ENCODE measurements at places on chromosomes 1 and 21.

- DNase-seq = no peak
These were observed 12.9 kb upstream of the PODN start for GRCh38 chr1:53048960-53049573.

GRCh38 chr1:216071262-216071661 is 352.0 kb downstream of the USH2A start:
- DNase-seq = no peak

DNA sequence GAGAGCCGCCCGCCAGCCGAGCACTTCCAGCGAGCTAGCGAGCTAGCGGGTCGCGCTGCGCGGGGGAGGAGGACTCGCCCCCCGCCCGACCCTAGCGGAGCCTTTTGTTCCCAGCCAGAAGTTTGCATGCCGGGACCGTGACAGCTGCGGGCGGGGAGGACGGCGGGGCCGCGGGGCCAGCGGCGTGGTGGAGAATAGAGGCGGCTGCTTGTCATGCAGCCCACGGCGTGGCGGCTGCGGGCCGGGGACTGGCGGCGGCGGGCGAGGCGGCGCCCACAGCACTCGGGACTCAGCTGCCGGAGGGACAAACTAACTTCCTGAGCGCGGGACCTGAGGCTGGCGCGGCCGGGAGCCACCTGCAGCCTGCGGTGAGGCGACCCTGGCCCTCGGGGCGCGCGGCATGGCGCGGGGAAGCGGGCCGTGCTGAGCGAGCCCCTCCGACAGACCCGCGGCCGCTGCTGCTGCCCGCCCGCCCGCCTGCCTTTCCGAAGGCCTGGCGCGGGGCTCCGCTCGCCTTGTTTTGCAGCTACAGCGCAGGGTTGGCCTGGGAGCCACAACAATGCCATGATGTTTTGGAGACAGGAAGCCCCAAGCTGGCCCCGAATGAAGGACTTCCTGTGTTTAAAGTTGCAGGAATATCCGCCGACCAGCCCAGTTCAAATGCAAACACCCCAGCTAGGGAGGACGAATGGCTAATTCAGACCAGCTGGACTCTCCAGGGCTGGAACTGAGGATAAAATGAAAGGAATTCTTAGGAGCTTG is 82.2 kb upstream of the BMP8A start:
- peak; percentile 41 for DNase-seq

DNA sequence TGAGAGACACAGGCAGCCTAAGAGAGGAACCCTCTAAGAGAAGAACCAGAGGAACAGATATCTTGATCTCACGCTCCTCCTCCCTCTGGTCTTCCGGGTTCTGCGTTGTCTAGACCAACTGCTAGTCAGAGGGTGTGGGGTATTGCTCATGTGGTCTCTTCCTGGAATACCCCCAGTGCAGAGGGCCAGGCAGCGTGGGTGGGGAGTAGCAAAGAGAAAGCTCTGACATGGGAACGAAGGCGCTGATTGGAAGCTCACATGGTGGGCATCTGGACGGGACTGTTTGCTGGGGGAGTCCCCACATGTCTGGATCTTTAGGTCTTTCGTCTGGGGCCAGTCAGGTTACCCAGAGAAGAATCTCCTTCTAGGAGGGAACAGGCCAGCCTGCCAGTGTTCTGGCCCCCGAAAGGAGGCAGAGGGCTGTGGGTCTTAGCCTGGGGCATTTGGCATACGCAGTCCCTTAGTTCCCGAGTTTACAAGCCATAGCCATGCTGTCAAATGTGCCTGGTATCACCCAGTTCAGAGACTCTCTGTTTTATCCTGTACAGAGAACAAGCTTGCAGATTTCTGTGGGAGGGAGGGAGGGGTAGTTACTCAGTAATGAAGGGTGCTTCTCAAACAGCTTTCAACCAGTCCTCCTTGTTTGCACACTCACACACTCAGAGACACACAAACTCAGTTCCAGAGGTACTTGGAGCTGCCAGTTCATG is 18.3 kb upstream of the IL6R start:
- no peak for DNase-seq

DNA sequence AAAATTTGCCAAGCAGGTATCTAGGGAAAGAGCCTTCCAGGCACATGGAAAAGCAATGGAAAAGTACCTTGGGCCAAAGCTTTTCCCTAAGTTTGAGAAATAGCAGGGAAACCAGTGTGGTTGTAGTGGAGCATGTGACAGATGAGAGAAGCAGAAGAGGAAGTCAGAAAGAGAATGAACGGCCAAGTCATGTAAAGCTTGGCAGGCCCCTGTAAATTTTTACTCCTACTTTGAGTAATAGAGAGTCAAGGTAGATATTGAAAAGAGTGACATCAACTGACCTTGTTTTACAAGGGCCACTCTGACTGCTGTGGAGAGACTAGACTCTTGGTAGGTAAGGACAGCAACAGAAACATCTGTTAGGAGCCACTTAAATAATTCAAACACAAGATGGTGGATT is 180.9 kb upstream of the PRMT6 start:
- DNase-seq = no peak

- no peak for DNase-seq
These were observed 7.4 kb downstream of the SEMA4A start for GRCh38 chr1:156160743-156161171.

DNA sequence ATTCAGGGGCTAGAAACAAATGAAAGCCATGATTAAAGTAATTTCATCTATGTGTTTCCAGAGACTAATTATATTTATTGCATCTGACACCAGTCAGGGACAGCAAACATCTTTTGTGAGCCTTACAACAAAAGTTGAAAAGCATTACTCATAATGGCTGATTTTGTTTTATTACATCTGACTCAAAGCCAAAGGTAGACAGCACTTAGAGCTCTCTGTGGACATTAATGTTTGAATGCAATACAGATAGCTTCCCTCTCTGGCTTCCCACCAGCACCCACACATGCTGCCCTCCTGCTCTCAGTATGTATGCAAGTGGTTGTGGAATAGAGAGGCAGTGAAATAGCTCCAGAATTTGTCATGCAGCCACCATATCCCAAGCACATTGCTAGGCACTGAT is 198.7 kb downstream of the SETD4 start:
- no peak for DNase-seq

DNA sequence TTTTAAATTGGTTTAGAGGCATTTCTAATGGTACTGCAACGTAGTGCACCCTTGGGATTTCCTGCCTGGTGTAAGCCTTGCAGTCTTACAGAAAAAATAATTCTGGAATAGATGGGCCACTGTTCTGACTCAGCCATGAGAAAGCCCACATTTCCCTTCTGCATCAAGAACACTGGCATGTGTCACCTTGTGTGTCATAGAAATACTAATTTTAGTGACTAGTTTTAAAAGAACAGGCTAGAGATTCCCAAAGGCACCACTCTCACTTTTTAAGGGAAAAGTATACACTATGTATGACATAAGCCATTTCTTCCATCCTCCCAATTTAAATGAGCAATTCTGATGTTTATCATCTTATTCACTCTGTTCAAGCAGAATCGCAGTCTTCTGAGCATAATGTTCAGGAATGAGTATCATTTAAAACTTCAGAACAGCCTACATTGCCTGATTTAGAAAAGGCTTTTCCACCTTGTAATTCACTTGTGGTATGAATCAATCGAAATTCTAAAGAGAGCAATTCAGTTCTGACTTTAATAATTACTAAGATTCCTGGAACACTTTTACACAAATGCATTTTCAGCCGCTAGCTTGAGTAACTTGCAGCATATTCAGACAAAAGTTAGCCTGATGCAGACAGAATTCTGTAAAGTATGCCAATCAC is 18.8 kb downstream of the RGS13 start:
- no peak for DNase-seq

DNA sequence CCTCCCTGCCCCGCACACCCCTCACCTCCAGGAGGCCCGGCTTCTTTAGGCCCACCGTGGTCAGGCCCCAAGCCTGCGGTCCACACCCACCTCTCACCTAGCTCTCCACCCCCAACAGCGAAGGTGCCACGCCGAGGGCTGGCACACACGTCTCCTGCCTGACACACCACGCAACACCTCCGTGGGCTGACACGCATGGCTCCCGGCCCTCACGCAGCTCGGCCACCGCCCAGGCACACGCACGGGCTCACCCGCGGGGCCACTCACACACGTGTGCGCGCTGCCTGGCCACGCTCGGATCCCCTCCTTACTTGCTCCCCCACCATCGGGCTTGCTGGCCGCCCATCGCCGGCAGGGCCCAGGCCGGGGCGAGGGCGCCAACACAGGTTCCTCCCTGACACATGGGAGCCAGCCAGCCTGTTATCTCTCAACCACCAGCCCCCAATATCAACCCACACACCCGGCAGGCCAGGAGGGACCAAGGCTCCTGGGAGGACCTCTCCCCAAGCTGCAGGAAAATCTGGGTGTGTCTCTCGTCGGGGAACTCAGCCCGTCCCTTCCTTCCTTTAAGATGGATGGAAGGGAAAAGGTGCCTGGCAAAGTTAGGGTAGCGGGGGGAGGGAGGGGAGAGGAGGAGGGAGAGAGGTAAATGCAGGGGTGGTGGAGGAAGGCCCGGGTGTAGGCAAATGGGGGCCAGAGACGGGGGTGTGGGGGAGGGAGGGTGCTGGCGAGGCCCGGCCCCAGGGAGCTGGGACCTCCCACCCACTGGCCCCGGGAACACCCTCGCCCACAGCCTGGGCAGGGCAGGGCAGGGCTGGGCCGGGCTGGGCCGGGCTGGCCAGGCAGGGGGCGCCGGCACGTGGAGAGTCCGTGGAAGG is 546 bp downstream of the ELOVL1 start:
- DNase-seq = peak; percentile 7

DNA sequence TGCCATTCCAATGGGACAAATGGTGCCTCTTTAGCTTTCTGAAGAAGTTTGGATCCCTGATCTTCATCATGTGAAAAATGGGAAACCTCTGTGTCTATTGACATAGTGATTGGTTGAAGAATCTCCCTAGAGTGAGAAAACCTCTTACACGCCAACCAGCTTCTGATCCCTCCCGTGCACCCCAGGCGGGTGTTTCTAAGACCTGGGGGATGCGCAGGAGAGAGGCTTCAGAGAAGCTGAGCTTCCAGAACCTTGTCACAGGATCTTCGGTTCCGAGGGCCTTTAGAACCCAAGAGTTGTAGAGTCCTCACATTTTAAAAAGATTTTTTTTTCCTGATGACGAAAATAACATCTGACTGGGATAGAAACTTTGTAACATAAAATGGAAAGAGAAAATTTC is 11.3 kb downstream of the PODN start:
- no peak for DNase-seq

DNA sequence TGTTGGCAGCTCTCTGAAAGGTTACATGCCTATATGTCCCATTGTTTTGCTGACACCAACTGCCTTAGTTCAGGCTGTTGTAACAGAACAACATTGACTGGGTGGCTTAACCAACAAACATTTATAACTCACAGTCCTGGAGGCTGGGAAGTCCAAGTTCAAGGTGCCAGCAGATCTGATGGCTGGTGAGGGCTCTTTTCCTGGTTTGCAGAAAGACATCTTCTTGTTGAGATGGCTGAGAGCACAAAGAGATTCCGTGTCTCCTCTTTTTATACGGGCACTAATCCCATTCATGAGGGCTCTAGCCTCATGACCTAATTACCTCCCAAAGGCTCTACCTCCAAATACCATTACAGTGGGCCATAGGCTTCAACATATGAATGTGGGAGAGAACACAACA is 10.2 kb upstream of the STMN1 start:
- DNase-seq = no peak

GRCh38 chr1:66415866-66416265 is 118.1 kb upstream of the SGIP1 start:
- DNase-seq = no peak

DNA sequence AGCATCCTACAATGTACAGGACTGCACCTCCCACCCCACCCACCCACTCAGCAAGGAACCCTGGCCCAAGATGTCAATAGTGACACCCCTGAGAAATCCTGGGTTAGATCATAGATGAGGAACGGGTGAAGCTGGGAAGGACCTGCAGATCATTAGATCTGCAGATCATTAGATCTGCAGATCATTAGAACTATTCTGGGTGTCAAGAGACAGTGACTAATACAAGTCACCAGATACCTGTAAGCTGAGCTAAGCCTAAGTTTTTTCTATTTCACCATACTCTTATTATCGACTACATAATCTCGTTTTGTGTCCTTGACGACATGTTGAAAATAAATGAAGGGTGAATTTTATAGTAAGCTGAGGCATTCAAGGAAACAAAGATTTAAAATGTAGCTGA is 325.7 kb downstream of the DUSP10 start:
- DNase-seq = no peak

DNA sequence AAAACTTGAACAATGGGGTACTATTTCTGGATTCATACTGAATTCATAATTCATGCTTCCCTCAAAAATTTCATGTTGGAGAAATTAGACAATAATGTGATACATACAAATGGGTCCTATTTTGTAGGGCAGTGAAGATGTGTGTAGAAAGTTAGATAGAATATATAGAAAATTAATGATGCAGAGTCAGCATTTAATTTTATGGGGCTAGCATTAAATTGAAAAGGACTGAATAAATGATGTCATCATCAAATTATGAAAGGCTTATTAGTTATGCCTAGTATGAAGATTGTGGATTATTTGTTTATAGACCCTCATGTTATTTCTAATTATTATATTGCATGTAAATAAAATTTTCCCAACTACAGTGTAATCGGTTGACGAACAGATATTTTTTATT is 119.1 kb downstream of the ADGRL4 start:
- no peak for DNase-seq

DNA sequence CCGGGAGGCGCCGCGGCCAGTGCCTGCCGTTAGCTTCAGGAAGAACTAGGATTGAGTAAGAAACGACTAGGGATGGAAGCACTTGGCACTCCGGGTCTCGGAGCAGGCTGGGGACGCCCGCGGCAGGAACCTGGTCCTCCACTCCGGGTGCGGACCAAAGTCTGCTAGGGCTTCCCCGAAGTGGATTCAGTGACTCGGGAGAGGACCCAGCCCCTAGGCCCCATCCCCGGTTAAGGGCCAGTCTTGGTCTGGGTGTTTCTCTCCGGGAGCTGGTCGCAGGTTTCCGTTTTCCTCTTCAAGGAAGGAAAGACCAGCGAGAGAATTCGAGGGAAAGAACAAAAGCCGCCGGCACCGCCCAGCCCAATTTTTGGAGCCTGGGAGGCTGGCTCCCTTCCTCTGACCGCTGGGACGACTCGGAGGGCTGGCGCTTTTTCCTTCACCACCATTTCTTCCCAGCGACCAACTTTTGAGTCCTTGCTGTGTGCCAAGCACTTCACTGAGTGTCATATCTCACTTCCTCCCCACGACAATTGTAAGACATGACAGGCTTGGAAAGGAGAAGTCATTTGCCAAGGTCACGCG is 16.8 kb upstream of the STMN1 start:
- no peak for DNase-seq

- no peak for DNase-seq
These were observed 11.2 kb upstream of the FMOD start for GRCh38 chr1:203361945-203362719.

DNA sequence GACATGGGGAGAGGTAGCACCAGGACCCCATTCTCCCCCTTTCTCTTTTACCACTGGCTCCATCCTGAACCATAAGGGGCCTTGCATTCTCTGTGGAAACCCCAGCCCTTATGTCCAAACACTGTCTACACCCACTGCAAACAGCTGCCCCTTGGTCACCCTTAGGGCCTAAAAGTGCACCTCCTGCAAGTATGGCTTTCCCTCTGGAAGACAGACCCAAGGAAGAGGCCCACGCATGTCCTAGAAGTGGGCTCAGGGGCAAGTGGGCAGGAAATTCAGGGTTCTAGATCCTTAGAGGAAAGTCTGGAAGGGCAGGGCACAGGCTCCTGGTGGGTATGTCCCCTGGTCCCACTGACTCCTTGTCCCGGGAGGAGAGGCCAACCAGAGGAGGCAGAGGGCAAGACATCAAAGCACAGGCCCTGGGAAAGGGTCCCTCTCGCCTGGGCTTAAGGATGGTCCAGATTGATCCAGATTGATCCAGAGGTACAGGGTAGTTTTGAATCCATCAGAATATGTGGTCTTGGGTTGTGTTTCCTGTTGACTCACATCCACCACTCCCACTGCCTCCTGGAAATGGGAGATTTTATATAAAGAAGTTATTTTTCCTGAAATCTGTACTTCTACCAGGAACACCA is 150.9 kb downstream of the GRIK3 start:
- no peak for DNase-seq

Data from SK-MEL-5 (cell line).